ENCODE measurements at places on chromosomes 7 and 10.

DNA sequence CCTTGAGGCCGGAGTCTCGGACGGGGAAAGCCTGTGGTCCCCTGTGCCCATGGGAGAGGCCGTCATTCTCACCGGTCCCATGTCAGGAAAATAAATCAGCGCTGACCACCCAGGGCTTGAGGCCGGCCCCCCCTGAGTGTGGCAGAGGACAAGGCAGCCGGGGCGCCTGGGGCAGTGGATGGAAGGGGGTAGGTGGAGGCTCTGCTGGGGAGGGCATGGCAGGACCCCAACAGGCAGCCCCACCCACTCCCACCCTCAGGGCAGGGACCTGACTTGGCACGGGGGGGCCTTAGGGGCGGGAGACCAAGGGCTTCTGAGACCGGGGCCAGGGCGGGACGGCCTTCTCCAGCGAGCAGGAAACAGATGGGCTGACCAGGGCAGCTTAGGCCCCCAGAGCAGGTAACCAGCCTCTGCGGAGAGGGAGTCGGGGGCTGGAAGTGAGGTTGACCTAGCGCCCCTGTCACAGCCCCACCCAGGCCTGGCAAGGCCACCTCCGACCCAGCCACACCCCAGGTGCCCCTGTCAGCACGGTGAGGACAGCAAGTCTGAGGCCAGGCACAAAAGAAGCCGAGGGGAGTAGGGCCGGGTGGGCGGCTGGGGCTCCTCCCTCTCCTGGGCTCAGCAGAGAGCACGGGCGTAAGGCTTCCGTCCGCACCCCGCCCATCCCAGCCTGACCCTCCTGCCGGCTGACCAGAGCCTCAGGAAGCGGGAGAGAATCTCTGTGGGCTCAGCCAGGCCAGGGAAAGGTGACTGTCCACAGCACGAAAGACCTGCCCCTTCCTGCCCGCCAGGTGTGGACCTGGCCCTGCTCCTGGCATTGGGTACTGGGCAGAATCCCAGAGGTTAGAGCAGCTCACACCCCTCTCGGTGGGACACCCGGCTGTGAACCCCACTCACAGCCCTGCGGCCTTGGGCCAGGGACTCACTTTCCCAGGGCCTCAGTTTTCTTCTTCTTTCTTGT is 87.4 kb downstream of the FOXL3 start:
- DNase-seq, result no peak

- DNase-seq, result no peak
These were observed 49.1 kb upstream of the FOXK1 start for GRCh38 chr7:4633012-4633411.

DNA sequence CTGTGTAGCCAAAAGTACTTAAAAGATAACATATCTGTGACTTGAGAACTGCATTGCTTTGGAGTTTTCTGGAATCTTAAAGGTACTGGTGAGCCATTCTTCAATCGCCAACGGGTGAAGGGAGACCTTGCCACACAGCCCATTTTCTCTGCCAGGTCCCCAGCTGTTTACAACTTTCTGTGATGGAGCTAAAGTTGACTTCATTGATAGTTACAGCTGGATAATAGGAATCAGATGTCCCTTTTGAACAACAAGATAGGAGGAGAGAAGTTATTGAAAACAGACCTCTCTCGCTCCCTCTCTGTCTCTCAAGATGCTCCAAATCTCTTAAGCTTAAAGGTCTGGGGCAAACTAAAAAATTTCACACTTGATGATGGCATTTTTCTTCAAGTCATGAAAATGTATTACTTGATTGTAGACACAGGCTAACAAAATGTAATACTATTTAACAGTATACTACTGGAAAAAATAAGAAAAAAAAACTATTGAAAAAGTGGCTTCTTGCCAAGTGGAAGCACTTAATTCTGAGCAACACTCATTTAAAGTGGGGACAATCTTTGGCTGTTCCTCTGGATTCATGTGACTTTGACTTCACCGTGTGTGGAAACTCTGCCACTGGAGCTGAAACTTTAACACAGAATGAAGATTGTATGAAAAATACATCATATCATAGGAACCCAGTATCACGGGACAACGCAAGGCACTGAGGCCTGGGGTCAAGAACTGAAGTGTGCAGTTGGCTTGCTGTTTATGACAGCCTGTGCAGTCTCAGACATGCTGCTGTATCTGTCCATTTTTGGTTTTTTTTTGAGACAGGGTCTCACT is 78.4 kb upstream of the AFAP1L2 start:
- DNase-seq, result no peak

- DNase-seq, result no peak
These were observed 11.2 kb upstream of the PRDX3 start for GRCh38 chr10:119189811-119190282.

All from DMS79 (cell line).